ENCODE measurements at places on chromosomes 12 and 14.

- no peak for DNase-seq
These were observed 223.0 kb downstream of the BTG1 start for GRCh38 chr12:91922674-91923073.

DNA sequence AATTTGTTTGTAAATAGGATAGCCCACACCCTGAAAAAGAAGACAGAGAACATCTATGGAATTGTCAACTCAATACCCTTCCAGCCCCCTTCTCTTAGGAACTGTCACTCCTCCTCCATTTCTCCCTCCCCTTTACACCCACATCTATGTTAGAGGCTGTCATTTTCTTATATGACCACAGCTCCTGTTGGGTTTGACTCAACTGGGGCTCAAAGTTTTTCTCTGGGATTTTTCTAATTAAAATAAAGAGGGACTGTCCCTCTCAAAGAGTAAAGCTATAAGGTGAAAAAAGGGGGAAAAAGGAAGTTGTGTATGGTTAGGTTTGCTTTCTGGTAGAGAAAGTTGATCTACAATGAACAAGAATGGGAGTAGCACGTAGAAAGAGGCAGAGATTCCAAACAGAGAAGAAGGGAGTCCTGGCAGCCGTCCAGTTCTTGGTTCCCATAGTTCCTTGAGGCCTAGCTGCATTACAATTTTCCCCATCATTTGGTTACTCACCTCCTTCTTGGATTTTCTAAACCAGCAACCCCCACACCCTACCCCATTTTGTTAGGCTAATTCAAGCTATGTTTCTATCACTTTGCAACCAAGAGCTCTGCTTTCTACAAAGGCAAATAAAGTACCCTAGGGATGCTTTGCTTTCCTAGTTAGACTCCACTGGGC is 44.3 kb upstream of the STK38L start:
- peak; percentile 17 for DNase-seq

GRCh38 chr12:5016526-5016925 is 27.2 kb upstream of the KCNA5 start:
- no peak for DNase-seq

- DNase-seq, result peak; percentile 52
These were observed 652 bp downstream of the SART3 start for GRCh38 chr12:108560321-108560721.

DNA sequence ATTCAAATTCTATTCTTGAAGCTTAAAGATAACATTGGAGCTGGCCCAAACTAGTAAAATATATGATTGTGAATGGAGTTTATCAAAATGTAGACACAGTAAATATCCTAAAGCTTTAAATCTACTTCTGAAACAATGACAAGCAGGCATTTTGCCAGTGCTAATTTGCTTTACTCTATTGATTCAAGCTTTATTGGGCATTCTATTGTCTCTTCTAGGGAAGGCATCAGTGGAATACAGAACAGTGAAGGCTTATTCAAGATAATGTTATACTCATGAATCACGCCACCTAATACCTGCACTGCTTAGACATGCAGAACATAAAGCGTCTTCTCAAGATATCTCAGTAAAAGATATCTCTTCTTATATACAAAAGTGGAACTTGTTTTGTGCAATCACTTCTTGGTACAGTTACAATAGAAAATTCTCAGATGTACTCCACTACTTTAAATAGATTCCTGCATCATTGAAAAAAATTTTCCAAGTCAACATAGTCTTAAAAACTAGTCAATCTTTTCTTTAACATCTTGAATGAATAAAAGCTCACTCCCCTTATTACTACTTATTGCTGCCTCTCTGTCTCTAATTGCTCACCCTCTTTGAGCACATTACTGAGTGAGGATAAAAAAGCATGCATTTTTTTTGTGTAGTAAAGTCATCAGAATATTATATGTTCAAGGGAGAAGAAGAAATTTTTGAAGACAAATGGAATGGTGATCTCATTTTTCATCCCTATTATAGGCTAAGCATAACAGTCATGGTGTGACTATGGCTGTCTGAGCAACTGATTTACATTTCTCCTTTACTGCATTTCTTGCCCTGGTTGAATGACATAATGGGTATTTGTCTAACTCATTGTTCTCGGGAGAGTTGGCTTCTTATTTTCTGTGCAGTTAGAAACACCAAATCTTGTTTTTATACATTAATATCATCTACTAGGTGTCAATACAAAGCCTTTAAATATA is 98.0 kb upstream of the E2F7 start:
- no peak for DNase-seq

Measured in foreskin fibroblast (primary cell).